ENCODE measurements at places on chromosomes 12 and 14.
A peak's percentile ranks its signal among the peaks of the same experiment; 100 is the strongest.

- H3K4me3 ChIP-seq, result no peak overlapping the region
- peaks cover 1% of the 10 kb centered on the region for H3K36me3 ChIP-seq
- no peaks in the 10 kb centered on the region for H3K27me3 ChIP-seq
- no peak for DNase-seq
- no peaks in the 10 kb centered on the region for H3K4me1 ChIP-seq
Observed at GRCh38 chr14:68851078-68851477, 58.2 kb upstream of the ZFP36L1 start.

GRCh38 chr12:52180971-52181628 lies 10.7 kb downstream of the KRT80 start:
- peak overlapping the region; percentile 79 for H3K27ac ChIP-seq
- no peak for DNase-seq
- peaks cover 36% of the 10 kb centered on the region for H3K4me1 ChIP-seq
- H3K4me3 ChIP-seq, result no peak overlapping the region
- H3K36me3 ChIP-seq, result no peaks in the 10 kb centered on the region

DNA sequence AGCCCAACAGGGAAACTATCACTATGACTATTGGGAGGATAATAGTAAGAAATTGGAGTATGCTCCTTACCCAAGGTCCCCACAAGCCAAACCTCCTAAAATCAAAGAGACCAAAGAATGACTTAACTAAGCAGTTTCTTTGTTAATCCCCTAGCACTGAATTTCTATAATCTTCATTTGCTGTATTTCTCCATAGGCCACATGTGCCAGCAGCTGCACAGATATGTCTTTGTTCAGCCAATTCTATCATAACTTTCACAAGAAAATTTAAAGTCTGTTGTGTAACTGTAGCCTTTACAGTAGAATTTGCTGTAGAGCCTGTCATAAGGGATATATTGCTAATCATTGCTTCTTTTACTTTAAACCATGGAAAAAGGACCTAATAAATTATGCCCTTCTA lies 104.0 kb downstream of the RIN3 start:
- H3K27me3 ChIP-seq, result no peaks in the 10 kb centered on the region
- H3K4me1 ChIP-seq, result peaks cover 6% of the 10 kb centered on the region
- no peak for DNase-seq
- no peak overlapping the region for H3K27ac ChIP-seq
- no peak overlapping the region for H3K4me3 ChIP-seq

DNA sequence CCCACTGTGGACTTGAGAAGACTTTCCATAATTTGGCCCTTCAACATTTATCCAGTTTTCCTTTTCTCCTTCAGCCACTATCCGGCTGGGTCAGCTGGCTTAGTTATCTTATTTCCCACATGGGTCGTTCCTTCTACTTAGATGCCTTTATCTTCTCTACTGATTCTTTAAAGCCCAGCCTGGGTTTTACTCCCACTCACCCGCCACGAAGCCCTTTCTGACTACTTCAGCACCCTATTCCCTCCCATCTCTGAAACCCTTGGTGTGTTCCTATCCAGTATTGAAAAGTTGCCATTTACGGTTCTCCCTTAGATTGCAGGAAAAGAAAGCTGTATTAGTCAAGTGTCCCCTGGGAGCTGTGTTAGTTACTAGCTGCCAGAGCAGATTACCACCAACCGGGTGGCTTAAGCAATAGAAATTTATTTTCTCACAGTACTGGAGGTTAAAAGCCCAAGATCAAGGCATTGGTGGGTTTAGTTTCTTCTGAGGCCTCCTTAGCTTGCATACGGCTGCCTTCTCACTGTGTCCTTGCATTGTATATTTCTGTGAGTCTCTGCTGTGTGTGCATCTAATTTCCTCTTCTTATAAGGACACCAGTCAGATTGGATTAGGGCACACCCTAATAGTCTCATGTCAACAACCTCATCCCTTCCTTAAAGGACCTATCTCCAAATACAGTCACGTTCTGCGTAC lies 105.5 kb downstream of the GPATCH2L start:
- H3K27ac ChIP-seq, result no peak overlapping the region
- no peaks in the 10 kb centered on the region for H3K27me3 ChIP-seq
- no peaks in the 10 kb centered on the region for H3K4me1 ChIP-seq
- DNase-seq, result no peak

GRCh38 chr12:31370531-31371255 lies 44.7 kb upstream of the SINHCAF start:
- no peaks in the 10 kb centered on the region for H3K4me1 ChIP-seq
- no peak for DNase-seq
- no peak overlapping the region for H3K27ac ChIP-seq
- H3K27me3 ChIP-seq, result no peaks in the 10 kb centered on the region
- no peaks in the 10 kb centered on the region for H3K36me3 ChIP-seq
- peak overlapping the region; percentile 32 for H3K4me3 ChIP-seq

DNA sequence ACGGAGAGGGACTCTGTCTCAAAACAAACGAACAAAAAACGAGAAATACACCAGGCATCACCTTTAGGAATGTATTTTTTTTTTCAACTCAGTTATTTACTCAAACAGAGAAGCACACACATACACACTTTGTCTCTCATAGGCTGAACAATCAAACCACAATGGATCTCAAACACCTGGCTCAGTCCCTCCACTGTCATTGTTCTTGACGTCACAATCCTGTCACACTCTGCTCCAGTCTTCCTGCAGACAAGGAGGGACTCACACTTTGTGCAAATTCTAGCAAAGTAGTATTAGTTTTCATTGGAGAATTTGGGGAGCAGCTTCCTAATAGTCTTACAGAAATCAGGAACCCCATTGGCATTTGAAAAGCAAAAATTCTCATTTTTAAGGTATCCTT lies 727.8 kb downstream of the BCL11B start:
- H3K4me3 ChIP-seq, result no peak overlapping the region
- DNase-seq, result no peak
- H3K36me3 ChIP-seq, result no peaks in the 10 kb centered on the region
- no peaks in the 10 kb centered on the region for H3K27me3 ChIP-seq
- H3K4me1 ChIP-seq, result no peaks in the 10 kb centered on the region

DNA sequence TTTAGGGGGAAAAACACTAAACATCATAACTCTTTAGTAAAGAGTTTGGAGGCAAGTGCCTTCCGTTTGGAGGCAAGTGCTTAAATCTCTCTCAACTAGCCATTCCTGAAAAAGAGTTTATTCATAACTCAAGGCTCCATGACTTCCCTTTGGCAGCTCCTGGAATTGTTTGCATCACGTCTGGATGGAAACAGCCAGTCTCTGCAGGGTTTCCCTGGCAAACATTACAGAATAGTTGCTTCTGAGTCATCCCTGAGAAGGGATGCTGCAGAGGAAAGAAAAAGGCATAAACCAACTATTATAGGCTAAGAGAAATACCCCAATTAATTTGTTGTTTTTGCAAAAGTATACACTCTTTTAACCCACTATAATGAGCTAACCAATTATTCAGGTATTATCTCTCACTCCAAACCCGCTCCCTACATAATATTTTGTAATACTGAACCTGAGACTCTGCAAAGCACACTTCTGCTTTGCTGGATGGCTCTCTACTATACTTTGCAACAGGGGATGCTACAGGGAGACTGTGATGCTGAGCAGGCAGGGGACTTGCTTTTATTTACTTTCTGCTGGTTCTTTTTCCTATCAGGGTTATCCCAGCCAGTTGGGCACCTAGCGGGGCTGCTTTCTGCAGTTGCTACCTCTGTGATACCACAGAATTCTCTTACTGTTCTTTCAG lies 497.7 kb downstream of the FUT8 start:
- no peaks in the 10 kb centered on the region for H3K36me3 ChIP-seq
- H3K27me3 ChIP-seq, result no peaks in the 10 kb centered on the region
- H3K4me3 ChIP-seq, result no peak overlapping the region
- H3K4me1 ChIP-seq, result no peaks in the 10 kb centered on the region

- H3K27ac ChIP-seq, result no peak overlapping the region
- H3K4me1 ChIP-seq, result no peaks in the 10 kb centered on the region
- no peaks in the 10 kb centered on the region for H3K27me3 ChIP-seq
Observed at GRCh38 chr12:119322301-119322723, 12.2 kb upstream of the CCDC60 start.

DNA sequence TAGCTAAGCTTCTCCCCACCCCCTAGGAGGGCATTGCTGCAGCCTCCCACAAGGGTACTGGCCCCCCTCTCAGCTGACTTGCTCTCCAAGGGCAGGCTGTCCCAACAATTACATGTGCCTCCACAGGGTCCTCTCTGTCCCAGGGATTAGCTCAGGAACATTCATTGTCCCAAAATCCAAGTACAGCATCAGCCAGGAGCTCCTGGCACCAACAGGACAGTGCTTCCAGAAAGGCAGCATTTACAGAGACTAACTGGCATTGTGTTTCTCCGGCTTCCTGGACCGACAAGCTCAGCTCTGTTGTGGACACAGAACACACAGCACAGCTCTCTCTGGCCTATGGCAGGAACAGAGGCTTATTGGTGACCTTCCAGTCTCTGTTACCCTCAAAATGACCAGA lies 21.7 kb downstream of the ABCD4 start:
- no peak for DNase-seq
- H3K27ac ChIP-seq, result no peak overlapping the region
- no peaks in the 10 kb centered on the region for H3K4me1 ChIP-seq
- peaks cover 2% of the 10 kb centered on the region for H3K36me3 ChIP-seq
- H3K27me3 ChIP-seq, result no peaks in the 10 kb centered on the region

DNA sequence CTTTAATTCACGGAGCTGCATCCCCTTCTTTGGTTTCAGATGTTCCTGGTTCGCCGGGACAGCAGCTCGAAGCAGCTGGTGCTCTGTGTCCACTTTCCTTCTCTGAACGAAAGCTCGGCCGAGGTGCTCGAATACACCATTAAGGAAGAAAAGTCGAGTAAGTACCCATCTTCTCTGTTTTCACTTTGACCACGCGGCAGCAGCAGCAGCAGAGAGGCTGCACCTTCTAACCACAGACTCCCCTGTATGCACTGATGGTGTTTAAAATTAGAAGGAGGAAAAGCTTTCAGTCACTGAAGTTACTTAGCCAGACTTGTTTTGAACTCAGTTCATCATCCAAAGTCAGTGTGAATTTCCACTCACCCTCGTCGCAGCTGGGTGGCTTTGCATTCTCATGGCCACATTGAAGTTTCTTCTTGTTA lies 63.8 kb downstream of the RIN3 start:
- no peak overlapping the region for H3K27ac ChIP-seq
- DNase-seq, result no peak
- no peaks in the 10 kb centered on the region for H3K36me3 ChIP-seq

- H3K36me3 ChIP-seq, result no peaks in the 10 kb centered on the region
- H3K4me3 ChIP-seq, result no peak overlapping the region
- H3K27me3 ChIP-seq, result no peaks in the 10 kb centered on the region
- H3K4me1 ChIP-seq, result no peaks in the 10 kb centered on the region
- peak; percentile 40 for DNase-seq
- H3K27ac ChIP-seq, result no peak overlapping the region
Observed at GRCh38 chr14:29627137-29627536, 300.5 kb downstream of the PRKD1 start.

GRCh38 chr14:84409435-84409834 lies 1120.5 kb upstream of the FLRT2 start:
- H3K4me3 ChIP-seq, result no peak overlapping the region
- no peaks in the 10 kb centered on the region for H3K36me3 ChIP-seq

DNA sequence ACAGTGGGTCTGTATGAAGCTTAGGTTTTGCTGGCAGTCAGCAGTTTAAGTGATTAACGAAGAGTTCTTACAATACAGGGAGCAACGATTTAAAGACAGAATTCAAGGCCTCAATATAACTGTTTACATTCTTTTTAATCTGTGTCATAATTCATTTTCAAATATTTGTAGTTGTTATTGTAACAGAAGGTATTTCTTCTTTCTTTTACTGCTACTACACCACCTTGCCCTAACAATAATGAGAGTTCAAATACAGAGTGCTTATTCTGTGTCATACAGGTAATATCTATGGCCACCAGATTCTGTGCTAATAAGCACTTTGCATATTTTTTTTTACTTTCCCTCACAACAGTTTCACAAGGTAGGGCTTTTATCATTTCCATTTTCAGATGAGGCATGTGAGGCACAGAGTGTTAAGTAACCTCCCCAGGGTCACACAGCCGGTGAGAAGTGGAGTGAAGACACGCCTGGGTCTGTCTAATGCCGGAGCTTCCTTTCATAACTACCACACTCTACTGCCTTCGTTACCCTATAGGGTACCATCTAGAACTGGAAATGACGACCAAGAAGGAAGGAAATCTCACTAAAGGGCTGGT lies 81.9 kb downstream of the PELI2 start:
- no peak overlapping the region for H3K4me3 ChIP-seq
- DNase-seq, result peak; percentile 38
- H3K27ac ChIP-seq, result peak overlapping the region; percentile 69
- no peaks in the 10 kb centered on the region for H3K36me3 ChIP-seq

GRCh38 chr12:59593761-59594160 lies 2.1 kb upstream of the SLC16A7 start:
- no peak for DNase-seq
- peaks cover 3% of the 10 kb centered on the region for H3K4me1 ChIP-seq
- no peaks in the 10 kb centered on the region for H3K27me3 ChIP-seq
- no peak overlapping the region for H3K4me3 ChIP-seq

GRCh38 chr14:61780125-61780524 lies 17.9 kb downstream of the SNAPC1 start:
- H3K4me1 ChIP-seq, result no peaks in the 10 kb centered on the region
- no peak for DNase-seq
- no peak overlapping the region for H3K27ac ChIP-seq
- H3K4me3 ChIP-seq, result no peak overlapping the region

DNA sequence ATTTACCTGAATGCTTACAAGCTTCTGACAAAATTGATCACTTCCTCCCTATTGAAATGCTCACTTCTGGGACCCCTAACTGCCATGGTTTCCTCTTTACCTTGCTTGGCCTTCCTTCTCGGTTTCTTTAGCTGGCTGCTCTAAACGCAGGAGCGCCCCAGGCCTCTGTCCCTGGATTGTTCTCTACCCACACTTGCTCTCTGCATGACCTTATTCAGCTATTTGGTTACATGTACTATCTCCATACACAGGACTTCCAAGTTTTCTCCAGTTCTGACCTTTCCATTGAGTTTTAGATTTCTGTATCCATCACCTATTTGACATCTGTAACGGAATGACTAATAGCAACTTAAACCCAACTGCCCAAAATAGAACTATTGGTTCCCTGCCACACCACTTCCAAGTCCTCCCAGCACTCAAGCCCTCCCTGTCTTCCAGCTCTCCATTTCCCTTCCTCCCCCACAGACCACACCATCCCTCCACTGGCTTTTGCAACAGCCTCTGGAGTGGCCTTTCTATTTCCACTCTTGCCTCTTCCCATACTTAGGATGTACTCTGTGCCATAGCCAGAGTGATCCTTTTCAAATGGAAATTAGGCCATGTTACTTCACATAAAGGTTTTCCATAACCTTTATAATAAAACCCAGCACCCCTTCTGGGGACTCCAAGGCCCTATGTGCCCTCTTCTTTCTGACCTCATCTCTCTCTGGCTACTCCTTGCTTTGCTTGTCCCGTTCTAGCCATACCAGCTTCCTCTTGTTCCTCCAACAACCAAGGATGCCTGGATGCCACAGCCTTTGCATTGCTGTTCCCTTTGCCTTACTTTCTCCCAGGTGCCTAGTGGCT lies 202.2 kb downstream of the AEBP2 start:
- DNase-seq, result peak; percentile 76
- no peaks in the 10 kb centered on the region for H3K36me3 ChIP-seq
- no peaks in the 10 kb centered on the region for H3K27me3 ChIP-seq
- no peak overlapping the region for H3K4me3 ChIP-seq
- no peak overlapping the region for H3K27ac ChIP-seq
- no peaks in the 10 kb centered on the region for H3K4me1 ChIP-seq
